ENCODE measurements at places on chromosomes 1 and 21. TPM values are rescaled to one million over a fixed set of nuclear protein-coding genes. Genes with fewer than 3 reads are reported as not detected.

- DNase-seq = no peak
Measured at GRCh38 chr1:235996048-235996785, 68.7 kb downstream of the NID1 start.

GRCh38 chr1:46133781-46134350 lies 1.4 kb upstream of the PIK3R3 start:
- no peak for DNase-seq

GRCh38 chr1:236370420-236370819 lies 23.7 kb upstream of the EDARADD start:
- DNase-seq = no peak

- DNase-seq = no peak
Measured at GRCh38 chr1:228839656-228840055, 104.4 kb downstream of the RHOU start.

DNA sequence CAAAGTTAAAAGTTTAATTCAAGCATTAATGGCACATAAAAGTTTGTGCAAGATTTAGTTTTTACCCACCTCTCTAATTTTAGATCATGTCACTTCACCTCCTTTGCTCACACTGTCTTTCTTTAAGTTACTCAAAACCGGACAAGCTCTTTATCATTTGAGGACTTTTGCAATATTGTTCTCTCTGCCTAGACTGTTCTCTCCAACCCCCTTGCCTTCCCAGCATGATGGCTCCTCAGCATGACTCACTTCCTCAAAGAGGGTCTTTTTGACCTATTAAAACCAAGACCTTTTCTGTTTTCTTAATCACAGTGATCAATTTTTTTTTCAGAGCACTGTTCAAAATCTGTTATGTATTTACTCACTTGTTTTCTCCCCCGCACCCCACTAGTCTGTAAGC lies 61.3 kb downstream of the XKR8 start:
- DNase-seq = no peak

- no peak for DNase-seq
Measured at GRCh38 chr1:182629080-182629479, 24.9 kb upstream of the RGS16 start.

- DNase-seq = no peak
Measured at GRCh38 chr1:30905403-30905802, 3.2 kb downstream of the SDC3 start.

- DNase-seq = peak; percentile 12
Measured at GRCh38 chr1:111334169-111334568, 43.5 kb downstream of the CHIA start.

- DNase-seq = no peak
Measured at GRCh38 chr1:180117764-180118116, 36.9 kb upstream of the QSOX1 start.

- DNase-seq = no peak
Measured at GRCh38 chr1:5509664-5510452, 482.4 kb downstream of the NPHP4 start.

The CCDC190 gene
- not detected for total RNA-seq

The UBE4B gene
- 30.8 TPM for total RNA-seq

The ALPL gene
- 0.43 TPM for total RNA-seq

The ATP1A2 gene
- total RNA-seq = not detected
